ENCODE measurements at places on chromosomes 5 and 9.
A peak's percentile ranks its signal among the peaks of the same experiment; 100 is the strongest.

- DNase-seq, result no peak
Observed at GRCh38 chr9:18056269-18056992, 417.5 kb upstream of the ADAMTSL1 start.

DNA sequence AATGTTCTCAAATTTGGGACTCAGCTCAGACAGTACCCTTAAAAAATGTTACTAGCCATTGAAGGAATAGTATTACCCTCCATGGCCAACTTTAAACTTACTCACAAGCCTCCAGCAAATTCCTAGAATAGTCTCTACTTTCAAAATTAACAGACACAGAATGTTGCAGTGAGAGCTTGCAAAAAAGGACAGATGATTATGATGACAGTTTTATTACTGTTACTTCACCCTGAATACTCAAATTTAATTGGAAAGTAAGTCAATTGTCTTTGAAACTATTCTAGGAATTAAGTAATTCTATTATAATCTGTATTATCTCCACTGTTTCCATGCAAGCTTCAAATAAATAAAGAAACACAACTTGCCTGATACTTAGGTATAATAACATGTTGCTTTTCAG is 288.3 kb downstream of the SLF1 start:
- DNase-seq, result no peak

- no peak for DNase-seq
Observed at GRCh38 chr5:117486879-117487391, 912.3 kb upstream of the SEMA6A start.

- no peak for DNase-seq
Observed at GRCh38 chr9:132787748-132788159, 90.3 kb downstream of the AK8 start.

DNA sequence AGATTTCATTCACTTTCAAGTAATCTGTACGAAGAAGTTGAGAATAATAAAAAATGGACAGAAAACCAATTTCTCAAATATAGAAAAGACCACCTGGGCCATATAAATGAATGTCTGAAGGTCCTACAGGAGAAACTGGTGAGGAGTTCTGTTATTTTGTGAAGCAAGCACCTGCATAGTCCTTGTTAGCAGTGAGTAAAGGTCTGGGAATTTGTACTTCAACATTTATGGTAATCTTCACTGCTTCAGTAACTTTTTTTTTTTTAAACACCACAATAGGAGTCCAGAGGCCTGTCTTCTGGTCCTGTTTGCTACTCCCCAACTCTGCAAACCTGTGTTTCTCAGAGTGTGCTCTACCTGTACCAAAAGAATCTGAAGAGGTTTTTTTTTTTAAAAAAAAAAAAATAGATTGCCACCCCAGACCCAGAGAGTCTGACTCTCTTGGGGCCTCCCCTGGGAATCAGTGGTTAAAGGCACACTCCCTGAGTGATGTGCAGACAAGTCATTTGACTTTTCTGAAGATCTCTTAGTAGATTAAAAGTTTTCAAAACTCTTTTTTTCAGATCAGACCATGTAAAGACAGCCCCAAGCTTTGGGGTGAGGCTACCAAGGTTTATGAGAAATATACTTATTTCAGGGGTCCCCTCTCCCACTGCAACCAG is 55.5 kb downstream of the FAM81B start:
- no peak for DNase-seq

DNA sequence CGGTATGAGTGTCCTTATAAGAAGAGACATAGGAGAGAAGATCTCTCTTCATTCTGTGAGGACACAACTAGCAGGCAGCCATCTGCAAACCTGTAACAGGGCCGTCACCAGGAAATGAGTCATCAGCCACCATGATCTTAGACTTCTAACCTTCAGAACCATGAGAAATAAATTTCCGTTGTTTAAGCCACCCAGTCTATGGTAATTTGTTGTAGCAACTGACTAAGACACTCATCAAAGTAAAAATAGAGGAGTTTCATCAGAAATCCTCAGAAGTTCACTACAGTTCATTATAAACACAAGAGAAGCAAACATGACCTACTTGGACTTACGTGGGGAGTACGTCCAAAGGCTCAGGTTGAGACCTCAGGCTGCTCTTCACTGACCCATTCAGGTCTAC is 357.7 kb downstream of the SEMA5A start:
- no peak for DNase-seq

DNA sequence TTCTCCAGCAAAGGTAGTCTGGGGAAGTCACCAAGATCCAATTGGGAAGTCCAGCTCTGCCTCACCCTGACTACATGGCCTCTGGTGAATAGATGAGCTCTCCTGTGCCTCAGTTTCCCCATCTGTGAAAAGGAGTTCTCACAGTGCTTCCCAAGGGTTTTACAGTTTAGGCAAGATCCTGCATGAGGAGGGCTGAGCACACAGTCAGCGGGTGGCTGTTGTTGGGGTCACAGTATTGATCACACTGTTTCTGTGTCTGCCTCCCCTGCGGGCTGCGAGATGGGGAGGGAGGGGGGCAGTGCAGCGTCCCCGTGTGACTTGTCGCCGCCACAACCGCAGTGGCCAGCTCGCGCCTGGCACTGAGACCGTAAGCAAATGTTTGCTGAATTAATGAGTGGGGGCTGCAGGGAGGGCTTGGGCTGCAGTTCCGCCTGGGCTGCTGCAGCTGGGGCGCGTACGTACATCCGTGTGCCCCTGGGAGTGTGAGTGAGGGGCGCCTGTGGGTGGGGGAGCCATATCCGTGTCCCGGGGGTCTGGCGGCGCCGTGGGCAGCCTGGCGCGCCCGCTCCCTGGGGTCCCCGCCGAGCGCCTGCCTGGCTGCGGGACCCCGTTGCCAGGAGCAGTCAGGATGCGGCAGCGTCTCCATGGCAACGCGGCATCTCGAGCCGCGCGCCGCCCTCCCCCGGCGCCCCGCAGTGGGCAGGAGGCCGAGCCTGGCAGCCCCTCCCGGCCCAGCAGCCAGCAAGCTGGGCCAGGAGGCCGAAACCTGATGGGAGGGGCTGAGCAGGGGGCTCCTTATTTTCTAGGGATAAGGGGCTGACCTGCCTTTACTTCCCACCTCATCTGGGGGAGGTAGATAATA is 31.4 kb upstream of the PSD2 start:
- no peak for DNase-seq

DNA sequence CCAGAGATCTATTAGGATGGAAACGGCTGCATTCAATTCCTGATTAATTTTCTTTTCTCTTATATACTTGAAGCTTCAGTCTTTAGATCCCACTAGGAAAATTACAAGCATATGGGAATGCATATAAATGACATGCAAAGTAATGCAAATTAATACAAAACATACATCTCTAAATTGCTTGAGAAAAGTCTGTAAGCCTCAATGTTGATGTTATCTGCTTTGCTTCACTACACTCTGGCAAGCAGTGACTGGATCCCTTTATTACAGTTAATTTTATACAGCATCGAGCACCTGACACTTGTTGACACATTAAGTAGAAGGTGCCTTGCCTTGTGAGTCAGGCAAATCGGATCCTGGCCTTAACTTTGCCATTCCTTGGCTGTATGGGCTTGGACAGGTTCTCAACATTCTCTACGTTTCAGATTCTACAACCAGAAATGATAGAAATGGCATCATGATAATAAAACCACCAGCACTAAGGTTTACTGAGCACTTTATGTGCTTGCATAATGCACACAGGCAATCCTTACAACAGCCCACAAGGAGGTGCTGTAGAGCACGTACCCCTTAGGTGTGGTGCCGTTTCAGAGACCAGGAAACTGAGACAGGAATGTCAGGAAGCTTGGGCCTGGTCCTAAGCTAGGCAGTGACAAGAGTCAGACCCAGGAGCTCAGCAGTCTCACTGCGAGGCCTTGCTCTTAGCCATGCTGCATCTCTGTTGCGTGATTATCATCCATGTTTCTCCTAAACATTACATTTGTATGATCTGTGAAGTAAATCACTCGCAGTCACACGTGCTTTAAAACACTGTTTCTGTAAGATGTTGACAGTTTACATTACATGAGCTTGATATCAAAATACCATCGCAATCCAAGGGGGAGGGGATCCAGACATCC is 2.7 kb downstream of the GCNT4 start:
- DNase-seq, result peak; percentile 38

GRCh38 chr9:94014066-94014654 is 59.0 kb upstream of the BARX1 start:
- DNase-seq, result peak; percentile 18

DNA sequence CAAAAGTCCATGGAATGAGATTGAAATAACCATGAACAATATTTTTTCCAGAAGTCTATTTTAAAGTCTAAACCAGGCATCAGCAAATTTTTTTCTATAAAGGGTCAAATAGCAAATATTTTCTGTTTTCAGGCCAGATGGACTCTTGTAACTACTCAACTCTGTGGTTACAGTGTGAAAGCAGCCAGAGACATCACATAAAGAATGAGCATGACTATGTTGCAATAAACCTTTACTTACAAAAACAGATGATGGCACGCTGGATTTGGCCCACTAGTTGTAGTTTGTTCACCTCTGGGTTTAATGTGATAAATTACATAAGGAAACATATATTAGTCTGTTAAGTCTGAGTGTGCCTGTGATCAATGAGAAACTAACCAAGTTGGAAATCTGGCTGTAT is 319.2 kb downstream of the TRPM3 start:
- DNase-seq, result no peak

GRCh38 chr5:80101993-80102392 is 66.8 kb downstream of the THBS4 start:
- no peak for DNase-seq

- peak; percentile 47 for DNase-seq
Observed at GRCh38 chr5:127838661-127839060, 135.5 kb downstream of the CCDC192 start.

- no peak for DNase-seq
Observed at GRCh38 chr9:121478816-121479676, 20.6 kb downstream of the GGTA1 start.

DNA sequence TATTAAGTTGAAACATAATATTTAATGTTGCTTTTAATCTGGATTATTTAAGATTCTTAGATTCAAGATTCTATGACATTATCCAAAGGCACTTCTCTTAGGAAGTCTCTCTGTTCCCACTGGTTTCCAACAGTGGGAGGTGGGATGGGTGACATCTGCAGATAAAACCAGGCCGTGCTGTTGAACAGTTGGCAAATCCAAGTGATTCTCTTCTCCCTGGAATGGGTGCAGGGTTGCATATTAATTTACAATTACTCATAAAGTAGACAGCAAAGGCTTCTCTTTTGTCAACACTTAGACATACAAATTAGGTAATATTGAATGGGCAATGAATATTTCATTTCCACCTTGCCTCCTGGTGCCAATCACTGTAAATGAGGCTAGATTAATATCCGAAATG is 233.7 kb upstream of the IL12B start:
- DNase-seq, result no peak

DNA sequence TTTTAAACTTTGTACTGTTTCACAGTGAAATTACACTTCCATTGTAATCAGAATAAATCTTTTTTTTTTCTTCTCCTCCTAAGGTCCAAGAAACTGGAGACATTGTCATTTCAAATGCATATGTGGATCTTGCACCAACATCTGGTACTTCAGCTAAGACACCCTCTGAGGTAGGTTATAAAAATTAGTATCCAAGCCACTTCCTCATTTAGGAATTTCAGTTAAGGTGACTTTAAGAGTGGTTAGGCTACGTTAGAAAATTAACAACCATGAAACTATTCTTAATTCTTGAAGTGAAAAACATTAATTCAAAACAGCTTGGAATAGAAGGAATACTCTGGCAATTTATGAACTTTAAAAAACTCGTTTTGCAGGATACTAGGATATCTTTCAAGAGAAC is 77.5 kb downstream of the HSD17B4 start:
- DNase-seq, result no peak

DNA sequence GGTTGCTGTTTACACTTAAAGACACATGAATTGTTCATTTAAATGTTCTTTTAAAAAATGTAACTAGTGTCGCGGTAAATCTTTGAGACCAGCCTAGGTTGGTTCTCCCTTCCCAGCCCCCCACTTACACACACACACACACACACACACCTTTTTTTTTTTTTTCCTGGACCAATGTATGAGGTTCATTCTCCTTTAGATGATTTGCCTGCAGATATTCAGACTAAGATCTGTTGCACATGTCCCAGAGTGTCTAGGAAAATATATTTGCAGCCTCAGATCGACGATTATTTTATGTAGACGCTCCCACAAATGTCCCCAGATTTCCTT is 4.4 kb upstream of the ELAVL2 start:
- DNase-seq, result no peak

DNA sequence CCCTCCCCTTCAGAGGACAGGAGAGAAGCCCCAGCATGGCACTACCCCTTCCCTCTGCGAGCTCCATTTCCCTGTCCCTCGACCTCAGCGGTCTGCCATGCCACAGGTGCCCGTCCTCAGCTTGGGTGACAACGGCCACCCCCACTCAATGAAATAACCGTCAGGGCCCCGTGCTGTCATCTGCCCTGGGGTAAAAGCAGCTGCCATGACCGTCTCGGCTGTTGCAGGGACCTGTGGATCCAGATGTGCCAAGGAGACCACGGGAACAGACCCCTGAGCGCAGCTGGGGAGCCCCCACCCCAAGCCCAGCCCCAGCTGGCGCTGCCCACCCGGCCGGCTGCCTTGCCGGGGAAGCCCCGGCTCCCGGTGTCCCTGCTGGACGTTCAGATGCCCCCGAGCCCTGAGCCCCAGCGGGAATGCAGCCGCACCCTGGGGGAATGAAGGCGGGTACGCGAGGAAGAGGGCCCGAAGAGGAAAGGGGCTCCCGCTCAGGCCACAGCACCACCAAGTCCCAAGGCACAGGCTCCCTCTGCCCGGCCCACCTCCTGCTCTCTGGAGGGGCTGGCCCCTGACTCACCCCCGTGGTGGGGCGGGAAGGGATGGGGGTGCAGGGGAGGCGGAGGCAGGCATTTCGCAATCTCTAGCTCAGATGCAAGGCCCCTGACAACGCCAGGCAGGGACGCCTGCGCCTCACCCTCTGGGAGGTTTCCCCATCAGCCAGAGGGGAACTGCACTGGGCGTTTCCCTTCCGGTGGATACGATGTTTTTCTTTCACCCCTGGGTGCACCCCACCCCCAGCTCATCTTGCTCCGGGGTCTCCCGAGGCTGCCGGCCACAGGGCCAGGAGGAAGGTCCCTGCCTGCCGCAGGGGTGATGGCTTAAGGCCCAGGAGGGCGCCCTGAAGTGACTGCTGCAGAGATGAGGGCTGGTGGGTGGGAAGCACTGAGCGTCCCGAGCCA is 49.2 kb downstream of the NACC2 start:
- DNase-seq, result no peak

GRCh38 chr9:37508135-37508833 is 22.5 kb downstream of the POLR1E start:
- no peak for DNase-seq

DNA sequence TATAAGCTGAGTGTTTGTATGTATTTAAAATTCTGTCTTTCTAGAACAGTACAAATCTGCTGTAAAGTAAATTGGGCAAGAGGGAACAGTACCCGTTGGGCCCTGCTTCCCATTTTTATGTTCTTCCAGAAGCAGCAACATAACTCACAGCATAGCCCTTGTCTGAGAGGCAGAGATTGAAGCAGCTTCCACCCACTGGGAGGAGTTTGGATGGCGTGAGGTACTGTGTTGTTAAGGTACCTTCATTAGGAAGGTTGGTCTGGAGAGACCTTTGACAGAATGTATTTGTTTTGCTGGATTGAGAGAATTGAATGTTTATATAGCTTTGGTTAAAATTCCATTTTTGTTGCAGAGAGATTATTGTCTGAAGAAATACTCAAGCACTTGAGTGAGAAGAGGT is 24.8 kb downstream of the RAI14 start:
- DNase-seq, result no peak

Measured in NT2/D1 (cell line).